CD14-positive monocyte (primary cell): ENCODE measurements at places on chromosomes 6 and 20. TPM values are rescaled to one million over a fixed set of nuclear protein-coding genes. Genes with fewer than 3 reads are reported as not detected.

The SLC17A1 gene
- not detected in 2 replicates for polyA plus RNA-seq

The MUC21 gene
- polyA plus RNA-seq = not detected

The MAFB gene
- polyA plus RNA-seq = 161 and 313 TPM in 2 replicates

The GRIK2 gene
- not detected for polyA plus RNA-seq

The DEFB119 gene
- not detected in 2 replicates for polyA plus RNA-seq

The SRF gene
- polyA plus RNA-seq = 3.6 TPM

The PSORS1C2 gene
- polyA plus RNA-seq = not detected in 2 replicates

The JPH2 gene
- polyA plus RNA-seq = not detected

The LY6G6D gene
- not detected for polyA plus RNA-seq

The KCNK5 gene
- polyA plus RNA-seq = 0.04 and 0.09 TPM in 2 replicates

The NNAT gene
- polyA plus RNA-seq = not detected in 2 replicates

The HLA-DMA gene
- 434 TPM for polyA plus RNA-seq

The MCCD1 gene
- not detected for polyA plus RNA-seq

The TGM2 gene
- polyA plus RNA-seq = 0.47 TPM

The FAM209B gene
- polyA plus RNA-seq = 0.66 TPM

The KIAA1586 gene
- 5.0 TPM for polyA plus RNA-seq

The ULBP1 gene
- 0.06 TPM for polyA plus RNA-seq

The STMND1 gene
- polyA plus RNA-seq = not detected

The CSNK2B gene
- polyA plus RNA-seq = 99.0 and 147 TPM in 2 replicates

The VWA7 gene
- 0.32 and 0.57 TPM in 2 replicates for polyA plus RNA-seq
